ENCODE measurements at places on chromosomes 11 and 22.

- DNase-seq: no peak
- H3K36me3 ChIP-seq: no peaks in the 10 kb centered on the region
- no peak overlapping the region for H3K4me3 ChIP-seq
These were observed 116.0 kb upstream of the DDI1 start for GRCh38 chr11:103920449-103920848.

DNA sequence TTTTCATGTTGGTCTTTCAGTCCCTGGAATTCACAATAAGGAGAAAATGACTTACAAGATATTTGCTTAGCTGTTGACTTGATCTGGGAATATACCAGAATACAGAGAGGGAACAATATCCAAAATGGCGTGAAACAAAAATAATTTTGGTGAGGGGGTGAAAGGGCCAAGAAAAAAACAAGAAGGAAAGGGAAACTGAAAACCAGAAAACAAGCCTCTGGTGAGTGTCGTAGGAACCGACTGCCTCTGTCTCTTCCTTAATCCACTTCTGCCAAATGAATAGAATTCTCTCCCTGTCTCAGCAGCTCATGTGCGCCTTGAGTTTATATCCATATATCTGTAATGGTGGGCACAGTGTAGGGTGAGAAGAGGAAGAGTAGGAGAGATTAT lies 367.6 kb downstream of the ETS1 start:
- H3K27ac ChIP-seq: no peak overlapping the region
- DNase-seq: no peak
- no peaks in the 10 kb centered on the region for H3K36me3 ChIP-seq
- no peak overlapping the region for H3K4me3 ChIP-seq
- no peaks in the 10 kb centered on the region for H3K27me3 ChIP-seq

DNA sequence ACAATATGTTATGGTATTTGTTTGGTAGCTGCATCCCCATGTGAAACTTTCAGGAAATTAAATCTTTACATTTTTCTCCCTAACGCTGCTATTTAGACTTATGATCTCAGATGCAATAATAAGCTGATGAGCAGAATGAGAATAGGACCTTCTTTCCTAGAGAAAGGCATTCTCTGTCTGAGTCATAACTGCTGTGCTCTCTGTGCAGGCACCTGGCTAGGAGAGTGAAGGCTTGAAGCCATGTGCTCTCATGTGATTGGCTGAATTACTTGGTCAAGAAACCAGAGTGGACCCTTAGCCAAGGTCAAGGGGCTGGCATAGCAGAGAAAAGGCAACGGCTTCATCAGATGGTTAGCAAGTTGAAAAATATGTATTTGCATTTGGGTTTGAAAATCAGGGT lies 185.0 kb downstream of the ADAMTS15 start:
- no peaks in the 10 kb centered on the region for H3K36me3 ChIP-seq

DNA sequence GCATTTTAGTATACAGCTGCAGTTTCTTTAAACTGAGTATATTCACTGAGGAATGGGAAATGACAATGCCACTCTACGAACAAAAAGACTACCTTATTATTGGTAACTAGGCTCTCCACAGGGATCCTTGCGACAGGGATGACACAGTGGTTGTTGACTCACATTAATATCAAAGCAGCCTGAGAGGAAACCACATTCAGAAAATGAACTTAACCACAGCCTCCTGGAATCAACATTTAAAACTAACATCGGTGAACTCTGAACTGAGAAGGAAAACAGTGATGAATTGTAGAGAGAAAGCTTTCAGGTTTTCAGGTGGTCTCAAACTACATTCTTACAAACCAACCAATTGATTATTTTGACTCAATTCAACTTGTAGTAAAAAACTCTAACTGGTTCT lies 90.3 kb upstream of the MTMR2 start:
- no peak overlapping the region for H3K27ac ChIP-seq
- peak; percentile 35 for DNase-seq
- H3K4me1 ChIP-seq: peaks cover 29% of the 10 kb centered on the region
- H3K4me3 ChIP-seq: no peak overlapping the region
- no peaks in the 10 kb centered on the region for H3K36me3 ChIP-seq

- no peaks in the 10 kb centered on the region for H3K36me3 ChIP-seq
- no peak overlapping the region for H3K27ac ChIP-seq
- no peak overlapping the region for H3K4me3 ChIP-seq
- H3K27me3 ChIP-seq: no peaks in the 10 kb centered on the region
- no peaks in the 10 kb centered on the region for H3K4me1 ChIP-seq
These were observed 17.8 kb downstream of the FRMD8 start for GRCh38 chr11:65404210-65404609.
